ENCODE measurements at places on chromosomes 6 and 20.
A peak's percentile ranks its signal among the peaks of the same experiment; 100 is the strongest.

GRCh38 chr6:6781172-6781872 lies 192.8 kb downstream of the LY86 start:
- DNase-seq = no peak

DNA sequence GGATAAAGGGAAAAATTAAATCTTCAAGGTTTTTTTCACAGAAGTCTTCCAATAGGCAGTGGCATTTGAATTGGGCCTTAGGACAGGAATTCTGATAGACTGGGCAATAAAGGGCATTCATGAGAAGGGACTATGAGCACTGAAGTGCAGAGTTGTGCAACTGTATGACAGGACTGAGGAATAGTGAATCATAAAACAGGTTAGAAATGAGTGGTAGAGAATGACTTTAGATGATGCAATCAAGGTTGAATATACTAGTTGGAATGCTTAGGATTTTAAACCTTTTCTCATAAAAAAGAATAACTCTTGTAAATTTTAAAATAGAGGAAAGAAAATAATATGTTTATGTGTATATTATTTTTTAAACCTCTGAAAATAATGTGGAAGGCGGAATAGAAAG lies 944.7 kb downstream of the PHF3 start:
- DNase-seq = no peak

- peak; percentile 29 for DNase-seq
These were observed 208.2 kb downstream of the DLL1 start for GRCh38 chr6:170082531-170083187.

DNA sequence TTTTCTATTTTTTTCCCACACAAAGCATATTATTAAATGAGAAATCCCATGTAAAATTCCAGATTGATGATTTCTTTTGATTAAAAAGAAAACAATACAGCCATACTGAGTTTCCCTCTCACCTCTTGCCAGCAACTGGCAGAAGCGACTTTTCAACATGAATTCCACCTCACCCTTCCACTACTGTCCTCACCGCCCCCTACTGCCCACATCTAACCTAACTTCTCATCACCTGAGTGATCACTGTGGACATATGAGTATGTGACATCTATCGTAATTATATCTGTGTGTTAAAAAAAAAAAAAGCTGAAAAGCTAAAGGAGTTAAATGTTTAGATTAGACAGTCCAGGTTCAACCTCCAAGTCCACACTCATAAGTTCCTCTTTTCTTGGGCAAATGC lies 528.6 kb downstream of the PRKN start:
- DNase-seq = no peak

DNA sequence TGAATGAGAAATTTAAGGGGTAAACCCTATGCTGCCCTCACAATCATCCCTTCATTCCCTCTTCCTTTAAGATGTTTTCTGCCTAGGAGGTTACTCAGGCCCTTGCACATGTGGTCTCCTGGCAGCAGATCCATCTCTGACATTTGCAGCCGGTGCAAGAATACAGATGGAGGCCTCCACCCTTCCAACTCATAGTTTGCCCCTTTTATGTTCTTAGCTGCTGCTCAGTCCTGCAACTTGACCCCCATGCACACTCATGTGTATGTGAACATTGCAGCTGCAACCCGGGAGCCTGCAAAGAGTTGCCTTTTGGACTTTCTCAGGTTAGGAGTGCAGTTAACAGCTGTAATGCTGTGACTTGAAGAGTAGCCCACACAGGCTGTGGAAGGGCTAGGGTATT lies 131.9 kb upstream of the SGK1 start:
- DNase-seq = no peak

DNA sequence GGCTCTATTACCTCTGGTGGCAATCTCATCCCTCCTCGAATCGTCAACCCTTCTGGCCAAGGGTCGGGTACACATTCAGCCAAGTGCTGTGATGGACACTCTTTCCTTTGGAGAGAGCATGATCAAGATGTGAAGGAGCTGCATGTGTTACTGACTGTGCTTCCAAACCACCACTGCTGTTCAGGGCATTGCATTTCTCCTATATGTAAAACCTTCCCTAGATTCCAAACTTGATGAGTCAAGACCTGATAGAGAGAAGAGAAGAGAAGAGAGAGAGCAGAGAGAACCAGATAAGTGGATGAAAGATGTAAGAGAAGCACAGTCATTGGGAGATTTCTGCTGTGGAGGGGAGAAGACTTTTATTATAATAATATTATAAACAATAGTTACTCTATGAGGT lies 162.2 kb downstream of the KCNQ5 start:
- no peak for DNase-seq

DNA sequence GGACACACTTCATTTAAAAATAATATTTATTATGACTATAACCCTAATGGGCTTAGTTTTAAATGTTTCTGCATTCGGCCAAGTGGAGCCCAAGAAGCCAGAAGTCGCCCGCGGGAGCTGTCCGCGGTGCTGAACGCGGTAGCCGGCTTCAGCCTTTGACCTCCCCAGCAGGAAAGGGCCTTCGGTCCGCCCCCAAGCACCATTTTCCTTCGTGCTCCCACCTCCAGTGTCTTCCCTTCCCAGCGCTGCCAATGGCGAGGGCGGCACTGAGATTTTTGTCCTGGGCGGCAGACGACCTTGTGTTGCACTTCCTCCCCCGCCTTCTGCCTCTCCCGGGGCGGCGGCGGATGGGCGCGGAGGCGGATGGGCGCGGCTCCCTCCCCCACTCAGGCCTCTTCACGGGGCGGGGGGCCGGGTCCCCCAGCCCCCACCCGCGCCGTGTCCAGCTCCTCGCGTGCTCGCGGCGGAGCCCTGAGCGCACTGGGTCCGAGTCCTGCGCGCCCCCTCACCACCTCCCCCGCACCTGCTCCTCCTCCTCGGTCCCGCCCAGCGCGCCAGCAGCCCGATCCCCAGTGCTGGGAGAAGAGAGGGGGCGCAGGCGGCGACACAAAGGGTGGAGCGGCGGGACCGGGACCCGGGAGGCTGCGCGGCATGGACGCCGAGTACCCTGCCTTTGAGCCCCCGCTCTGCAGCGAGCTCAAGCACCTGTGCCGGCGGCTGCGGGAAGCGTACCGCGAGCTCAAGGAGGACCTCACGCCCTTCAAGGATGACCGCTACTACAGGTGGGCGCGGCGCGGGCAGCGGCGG lies 23.6 kb upstream of the TMEM181 start:
- peak; percentile 83 for DNase-seq

GRCh38 chr20:48770700-48771442 lies 56.9 kb downstream of the PREX1 start:
- DNase-seq = no peak

- no peak for DNase-seq
These were observed 24.2 kb downstream of the CGA start for GRCh38 chr6:87070741-87071140.

DNA sequence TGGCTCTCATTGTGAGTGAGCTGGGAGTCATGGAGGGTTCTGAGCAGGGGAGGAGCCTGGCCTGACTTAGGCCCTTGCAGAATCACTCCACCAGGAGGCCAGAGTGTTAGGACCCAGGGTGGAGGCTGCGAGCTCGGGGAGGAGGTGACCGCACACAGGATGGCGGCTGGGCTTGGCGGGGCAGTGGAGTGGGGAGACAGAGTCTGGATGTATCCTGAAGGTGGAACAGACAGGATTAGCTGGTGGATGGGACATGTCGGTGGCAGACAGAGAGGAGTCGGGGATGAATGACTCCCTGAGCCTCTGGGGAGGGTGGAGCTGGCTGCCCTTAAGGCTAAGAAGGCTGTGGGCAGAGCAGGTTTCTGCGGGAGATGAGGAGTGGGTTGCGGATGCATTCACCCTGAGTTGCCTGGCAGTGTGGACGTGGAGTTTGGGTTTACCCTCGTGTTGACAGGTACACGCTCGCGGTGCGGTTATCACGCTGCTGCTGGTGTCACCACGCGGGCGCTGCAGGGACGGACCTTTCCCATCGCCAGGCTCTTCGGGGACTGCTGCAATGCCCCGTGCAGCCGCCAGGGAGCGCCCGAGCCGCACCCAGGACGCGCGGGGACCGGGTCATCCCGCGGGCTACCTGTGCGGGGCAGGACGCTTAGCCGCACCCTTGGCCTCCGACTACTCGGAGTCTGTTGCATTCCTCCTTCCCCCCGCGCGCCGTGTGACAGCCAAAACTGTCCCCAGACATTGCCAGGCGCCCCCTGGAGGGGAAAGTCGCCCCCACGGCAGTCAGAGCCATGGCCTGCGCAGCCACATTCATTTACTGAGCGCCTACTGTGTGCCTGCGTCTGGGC lies 43.0 kb upstream of the PTGIS start:
- peak; percentile 89 for DNase-seq

GRCh38 chr6:21582651-21583050 lies 10.9 kb upstream of the SOX4 start:
- no peak for DNase-seq

- peak; percentile 26 for DNase-seq
These were observed 129.3 kb downstream of the KLHL32 start for GRCh38 chr6:97053643-97054411.

GRCh38 chr6:151067684-151068596 lies 171.8 kb upstream of the AKAP12 start:
- DNase-seq = no peak

GRCh38 chr20:48550814-48551213 lies 277.0 kb downstream of the PREX1 start:
- DNase-seq = no peak

DNA sequence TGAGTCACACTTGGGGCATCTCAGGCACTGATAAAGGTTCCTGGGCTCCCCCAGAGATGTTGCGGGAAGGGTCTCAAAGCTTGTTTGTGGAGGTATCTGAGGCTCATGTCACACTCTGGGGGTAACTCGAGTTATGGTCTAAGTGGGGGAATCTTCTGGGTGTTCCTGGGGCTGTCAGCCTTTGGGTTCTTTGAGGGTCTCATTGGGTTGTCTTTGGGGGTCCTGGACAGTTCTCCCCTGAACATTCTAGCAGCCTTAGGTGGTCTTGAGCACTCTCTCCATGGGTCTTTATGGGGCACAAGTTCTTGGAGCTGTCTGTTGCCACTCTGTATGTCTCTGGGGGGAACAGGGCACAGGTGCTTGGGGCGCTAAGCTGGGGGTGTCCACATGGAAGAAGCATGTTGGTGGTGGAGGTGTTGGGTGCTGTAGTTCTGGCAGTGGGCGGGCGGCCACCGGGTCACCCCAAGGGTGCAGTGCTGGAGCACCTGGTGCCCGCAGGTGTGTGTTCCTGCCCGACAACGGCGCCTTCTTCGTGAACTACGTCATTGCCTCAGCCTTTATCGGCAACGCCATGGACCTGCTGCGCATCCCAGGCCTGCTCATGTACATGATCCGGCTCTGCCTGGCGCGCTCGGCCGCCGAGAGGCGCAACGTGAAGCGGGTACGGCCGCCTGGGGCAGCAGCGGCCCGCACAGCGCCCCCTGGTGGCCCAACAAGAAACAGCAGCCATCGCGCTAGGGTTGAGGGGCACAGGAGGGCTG lies 7.1 kb upstream of the CAPN11 start:
- DNase-seq = peak; percentile 75

DNA sequence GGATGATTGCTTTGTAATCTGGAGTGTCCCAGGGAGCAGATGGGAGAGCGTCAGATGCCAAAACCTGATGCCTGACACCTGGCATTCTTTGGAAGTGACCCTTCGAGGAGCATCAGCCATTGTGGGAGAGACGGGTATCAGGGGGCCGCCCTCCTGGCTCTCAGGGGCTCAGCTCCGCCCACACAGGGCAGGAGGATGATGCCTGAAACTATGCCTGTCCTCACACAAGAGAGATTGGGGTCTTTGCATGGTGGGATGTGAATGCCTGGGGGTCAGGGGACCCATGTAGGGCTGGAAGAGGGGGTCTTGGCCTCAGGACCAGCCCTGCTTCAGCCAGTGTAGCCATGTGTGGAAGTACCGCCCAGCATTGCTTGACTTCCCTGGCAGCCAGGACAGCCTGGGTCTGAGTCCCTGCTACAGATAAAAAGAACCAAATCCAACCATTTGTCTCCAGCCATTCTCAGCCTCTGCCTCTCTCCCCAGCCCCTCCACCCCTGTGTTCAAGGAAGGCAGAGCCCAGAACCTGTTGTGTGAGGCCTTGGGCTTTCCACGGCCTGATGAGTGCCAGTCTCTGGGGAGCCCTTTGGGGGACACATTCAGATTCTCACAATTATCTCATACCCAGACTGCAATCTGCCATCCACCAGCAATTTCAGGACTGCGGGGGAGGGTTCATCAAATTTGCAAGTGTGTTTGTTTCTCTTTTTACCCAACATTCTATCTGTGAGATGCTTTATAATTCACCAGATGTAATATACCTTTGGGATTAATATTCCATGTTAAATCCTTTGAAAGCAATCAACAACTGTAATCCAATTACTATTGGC lies 371.2 kb downstream of the PREX1 start:
- DNase-seq = no peak
